ENCODE measurements at places on chromosomes 16 and 17. TPM values are rescaled to one million over a fixed set of nuclear protein-coding genes. Genes with fewer than 3 reads are reported as not detected.
A peak's percentile ranks its signal among the peaks of the same experiment; 100 is the strongest.

Gene HOXB1
- not detected for total RNA-seq

- DNase-seq, result peak; percentile 12
Observed at GRCh38 chr17:27944546-27945332, 51.6 kb upstream of the LYRM9 start.

GRCh38 chr17:36928471-36929345 is 8.6 kb upstream of the LHX1 start:
- no peak for DNase-seq

Gene LRRC75A
- total RNA-seq, result 2.6 TPM

DNA sequence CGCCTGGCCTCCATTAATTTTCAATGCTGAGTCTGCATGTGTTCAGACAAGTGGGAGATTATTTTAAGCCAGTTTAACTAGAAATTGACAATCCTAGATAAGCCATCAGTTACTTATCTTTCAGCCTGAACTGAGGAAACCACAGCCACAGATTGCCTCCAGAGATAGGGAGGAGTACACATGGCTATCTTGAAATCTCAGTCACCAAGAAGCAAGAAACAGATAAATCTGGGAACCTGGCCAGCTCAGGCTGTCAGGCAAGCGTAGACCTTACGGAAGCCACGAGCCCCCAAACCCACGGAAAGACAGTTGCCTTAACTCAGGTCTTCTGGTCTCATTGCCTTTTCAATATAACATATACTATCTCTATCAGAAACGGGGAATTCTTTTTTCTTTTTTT is 2.0 kb upstream of the GLG1 start:
- no peak for DNase-seq

GRCh38 chr17:30788918-30789317 is 35.6 kb downstream of the CRLF3 start:
- no peak for DNase-seq

Gene PYY
- not detected for total RNA-seq

GRCh38 chr16:30603945-30604315 is 6.3 kb downstream of the ZNF689 start:
- DNase-seq, result no peak

- no peak for DNase-seq
Observed at GRCh38 chr17:60348616-60349015, 43.3 kb downstream of the USP32 start.

DNA sequence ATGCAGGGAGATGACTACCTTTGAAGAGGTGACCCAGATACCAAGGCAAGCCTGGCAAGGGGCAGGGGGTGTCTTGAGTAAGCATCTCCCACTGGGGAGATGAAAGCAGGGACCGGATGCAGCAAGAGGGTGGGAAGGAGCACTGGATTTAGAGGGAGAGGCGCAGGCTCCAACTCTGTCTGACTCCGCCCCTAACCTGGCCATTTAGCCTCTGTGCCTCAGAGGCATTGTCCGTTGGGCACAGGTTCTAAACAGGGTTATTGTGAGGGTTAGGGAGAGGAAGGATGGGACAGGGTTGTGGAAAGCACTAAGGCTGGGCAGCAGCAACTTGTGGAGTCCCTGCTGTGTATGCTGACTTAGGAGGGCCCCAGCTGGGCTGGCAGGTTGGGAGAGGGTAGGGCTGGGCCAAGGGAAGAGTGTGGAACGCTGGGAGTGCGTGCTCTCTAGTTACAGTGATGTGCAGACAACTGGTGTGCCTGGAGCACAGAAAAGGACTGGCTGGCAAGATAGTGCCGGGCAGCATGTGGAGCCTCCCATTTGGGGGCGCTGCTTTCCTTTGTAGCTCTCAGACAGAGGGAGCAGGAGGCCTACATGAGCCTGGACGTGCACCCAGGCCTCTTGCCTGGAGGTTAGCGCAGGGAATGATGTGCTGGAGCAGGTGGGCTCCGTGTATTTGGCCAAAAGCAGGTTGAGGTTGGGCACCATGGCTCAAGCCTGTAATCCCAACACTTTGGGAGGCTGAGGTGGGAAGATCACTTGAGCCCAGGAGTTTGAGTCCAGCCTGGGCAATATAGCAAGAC is 26.2 kb downstream of the TBX2 start:
- DNase-seq, result no peak

GRCh38 chr17:69605571-69605970 is 191.1 kb downstream of the MAP2K6 start:
- DNase-seq, result no peak

DNA sequence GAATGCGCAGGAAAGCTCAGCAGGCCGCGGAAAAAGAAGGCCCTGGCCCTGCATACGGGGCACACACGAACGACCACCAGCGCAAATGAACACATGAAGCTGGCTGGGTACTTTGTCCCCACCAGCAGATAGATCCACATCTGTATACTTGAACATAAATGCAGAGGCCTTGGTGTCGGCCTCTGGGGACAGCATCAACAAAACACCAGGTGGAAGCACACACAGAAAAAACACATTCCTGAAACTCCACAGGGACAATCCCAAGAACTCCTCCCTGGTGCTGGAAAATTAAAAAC is 606 bp upstream of the ZBTB4 start:
- peak; percentile 22 for DNase-seq

Data from dermis blood vessel endothelial cell (primary cell).